Stimulated activated naive CD4-positive, alpha-beta T cell treated with Interleukin-2 at 50 U/mL for 16 hours (primary cell): ENCODE measurements at places on chromosomes 7 and 10.
A peak's percentile ranks its signal among the peaks of the same experiment; 100 is the strongest.

DNA sequence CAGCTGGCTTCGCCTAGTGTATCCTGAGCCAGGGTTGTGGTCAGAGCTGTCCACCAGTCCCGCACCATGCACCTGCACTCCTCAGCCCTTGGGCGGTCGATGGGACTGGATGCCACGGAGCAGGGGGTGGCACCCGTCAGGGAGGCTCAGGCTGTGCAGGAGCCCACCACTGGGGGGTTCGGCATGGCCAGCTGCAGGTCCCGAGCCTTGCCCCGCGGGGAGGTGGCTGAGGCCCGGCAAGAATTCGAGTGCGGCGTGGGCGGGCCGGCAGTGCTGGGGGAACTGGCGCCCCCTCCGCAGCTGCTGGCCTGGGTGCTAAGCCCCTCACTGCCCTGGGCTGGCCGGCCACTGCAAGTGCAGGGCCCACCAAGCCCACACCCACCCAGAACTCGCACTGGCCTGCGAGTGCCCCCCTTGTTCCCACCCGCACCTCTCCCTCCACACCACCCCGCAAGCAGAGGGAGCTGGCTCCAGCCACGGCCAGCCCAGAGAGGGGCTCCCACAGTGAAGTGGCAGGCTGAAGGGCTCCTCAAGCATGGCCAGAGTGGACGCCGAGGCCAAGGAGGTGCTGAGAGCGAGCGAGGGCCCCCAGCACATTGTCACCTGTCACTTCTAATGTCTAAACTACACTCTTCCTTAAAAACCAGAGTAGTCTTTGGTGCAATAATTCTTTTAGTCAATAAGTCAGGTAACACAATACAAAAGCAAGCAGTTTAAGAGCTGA lies 11.0 kb downstream of the FAM25A start:
- DNase-seq, result no peak

GRCh38 chr7:42350801-42351200 lies 113.8 kb upstream of the GLI3 start:
- no peak for DNase-seq

- DNase-seq, result no peak
These were observed 82.5 kb upstream of the TBX20 start for GRCh38 chr7:35336444-35336843.

DNA sequence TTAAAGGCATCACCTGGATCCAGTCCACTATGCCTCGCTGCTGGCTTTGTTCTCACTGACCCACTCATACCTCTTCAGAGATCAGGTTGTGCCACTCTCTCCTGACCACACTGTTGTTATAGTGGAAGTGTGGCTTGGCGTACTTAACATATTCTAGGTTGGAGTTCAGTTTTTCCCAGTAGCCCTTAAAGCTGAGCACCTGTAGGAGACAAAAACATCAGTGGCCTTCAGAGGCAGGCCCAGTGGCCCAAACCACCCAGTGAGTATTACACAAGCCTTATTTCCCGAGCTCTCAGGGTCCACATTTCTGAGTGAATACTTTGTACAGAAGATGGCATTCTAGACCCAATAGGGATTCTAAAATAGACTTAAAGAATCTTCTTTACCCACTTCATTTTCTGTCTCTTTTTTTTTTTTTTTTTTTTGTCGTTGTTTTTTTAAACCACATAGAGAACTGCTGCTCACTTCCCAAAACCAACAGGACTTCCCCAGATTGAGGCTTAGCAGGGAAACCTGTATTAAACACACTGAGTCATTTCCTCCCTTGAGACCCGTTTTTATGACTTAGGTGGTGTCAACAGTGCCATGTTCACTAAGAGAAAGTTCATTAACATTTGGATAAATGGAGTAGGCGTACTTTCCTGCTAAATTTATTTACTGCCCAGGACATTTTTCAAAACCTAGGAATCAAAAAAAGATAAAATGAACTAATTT lies 85.8 kb downstream of the GSAP start:
- no peak for DNase-seq

DNA sequence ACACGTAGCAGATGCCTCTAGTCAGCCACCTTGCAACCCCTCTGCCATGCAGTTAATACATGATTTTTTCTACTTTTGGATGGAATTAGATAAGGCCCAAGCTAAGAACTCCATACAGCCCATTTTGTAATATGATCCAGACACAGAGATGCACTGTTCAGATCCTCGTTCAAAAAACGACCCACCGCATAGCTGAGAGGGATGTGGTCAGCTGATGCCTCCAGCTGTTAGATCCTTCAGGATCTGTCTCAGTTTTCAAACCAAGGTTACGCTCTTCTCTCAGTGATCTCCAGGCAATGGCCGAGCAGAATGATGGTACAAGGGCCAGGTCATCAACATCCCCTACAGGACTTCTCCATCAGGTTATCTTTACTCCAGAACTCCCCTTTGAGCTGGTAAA lies 881.7 kb upstream of the C7orf33 start:
- DNase-seq, result no peak

GRCh38 chr7:66297579-66297978 lies 92.4 kb downstream of the TPST1 start:
- DNase-seq, result no peak

- DNase-seq, result no peak
These were observed 496.9 kb upstream of the CELF2 start for GRCh38 chr10:10520491-10521385.

DNA sequence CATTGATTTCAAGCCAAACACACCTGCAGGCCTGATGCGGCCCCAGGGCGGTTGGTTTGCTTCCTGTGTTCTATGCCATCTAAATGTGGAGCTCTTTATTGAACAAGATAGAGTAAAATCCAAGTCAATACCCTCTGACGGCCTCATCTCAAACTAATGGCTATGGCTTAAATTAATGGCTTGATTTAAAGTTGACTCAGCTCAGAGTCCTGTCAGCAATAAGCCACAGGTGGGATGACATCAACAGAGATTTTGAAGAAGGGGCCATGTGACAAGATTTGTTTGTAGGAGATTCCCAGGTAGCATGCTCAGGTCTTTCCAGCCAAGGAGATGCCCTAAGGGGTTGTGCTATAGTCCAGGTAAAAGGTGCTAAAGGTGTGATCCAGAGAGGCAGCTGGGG lies 66.7 kb upstream of the ZNF32 start:
- no peak for DNase-seq

DNA sequence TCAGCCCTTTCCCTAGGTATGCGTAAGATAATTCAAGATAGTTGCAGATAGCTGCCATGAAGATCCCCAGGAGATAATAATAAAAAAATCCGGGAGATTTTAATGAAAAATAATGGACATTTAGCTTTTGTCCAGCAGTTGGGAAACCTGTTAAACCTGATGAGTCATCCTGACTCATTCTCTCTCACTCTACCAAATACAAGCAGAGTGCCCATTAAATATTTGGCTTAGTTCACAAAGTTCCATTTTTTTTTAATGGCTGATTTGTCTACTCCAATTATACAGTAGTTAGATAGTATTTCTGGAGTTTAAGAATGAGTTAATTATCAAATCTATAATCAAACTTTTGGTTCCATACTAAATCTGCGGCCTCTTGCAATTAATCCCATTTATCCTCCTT lies 2.1 kb upstream of the SHTN1 start:
- DNase-seq, result no peak

GRCh38 chr7:50397320-50397970 lies 52.7 kb downstream of the FIGNL1 start:
- no peak for DNase-seq

- no peak for DNase-seq
These were observed 148.9 kb upstream of the SMIM30 start for GRCh38 chr7:113267271-113267670.

- DNase-seq, result no peak
These were observed 1109.8 kb upstream of the AUTS2 start for GRCh38 chr7:68488341-68489060.

GRCh38 chr7:134669845-134670373 lies 23.3 kb downstream of the BPGM start:
- peak; percentile 61 for DNase-seq

- no peak for DNase-seq
These were observed 108.9 kb downstream of the TPST1 start for GRCh38 chr7:66313886-66314568.

- DNase-seq, result no peak
These were observed 30.3 kb downstream of the C7orf33 start for GRCh38 chr7:148620749-148621359.

DNA sequence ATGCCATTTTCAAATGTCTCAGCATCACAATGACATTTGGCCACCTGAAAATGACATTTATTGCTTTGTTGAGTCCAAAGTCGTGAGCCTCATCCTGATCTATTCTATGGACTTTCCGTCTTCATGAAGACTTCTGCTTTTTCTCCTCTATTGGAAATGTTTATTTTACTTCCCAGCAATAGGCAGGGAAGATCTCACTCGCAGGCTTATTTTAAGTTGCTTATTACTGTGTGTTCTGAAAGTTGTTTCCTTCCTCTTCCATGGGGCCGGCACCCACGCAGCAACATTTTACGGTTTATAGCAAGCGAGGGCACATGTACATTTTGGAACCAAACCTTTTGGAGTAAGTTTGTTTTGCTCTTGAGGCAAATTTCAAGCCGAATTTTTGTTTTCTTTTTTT lies 221.0 kb upstream of the KLF6 start:
- no peak for DNase-seq

- peak; percentile 23 for DNase-seq
These were observed 20.7 kb upstream of the ZMIZ1 start for GRCh38 chr10:79047875-79048638.

DNA sequence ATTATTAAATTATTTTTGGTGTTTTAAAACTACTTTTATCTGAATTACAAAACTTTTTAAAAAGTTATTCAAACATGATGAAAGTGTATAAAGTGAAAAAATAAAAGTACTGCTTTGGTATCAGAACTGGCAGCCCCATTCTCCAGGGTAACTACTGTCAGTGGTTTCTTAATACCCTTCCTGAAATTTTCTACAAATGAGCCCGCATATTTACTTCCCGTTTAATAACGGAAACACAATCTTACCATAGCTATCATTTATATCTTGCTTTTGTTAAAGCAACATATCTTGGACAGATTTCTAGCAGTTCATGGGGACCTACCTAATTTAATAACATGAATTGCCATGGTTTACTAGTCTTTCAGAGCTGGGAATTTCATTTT lies 249.9 kb downstream of the RNLS start:
- no peak for DNase-seq

- DNase-seq, result no peak
These were observed 118.9 kb downstream of the PRPF18 start for GRCh38 chr10:13705526-13706174.

- DNase-seq, result no peak
These were observed 42.5 kb downstream of the SIRT1 start for GRCh38 chr10:67926951-67927350.

DNA sequence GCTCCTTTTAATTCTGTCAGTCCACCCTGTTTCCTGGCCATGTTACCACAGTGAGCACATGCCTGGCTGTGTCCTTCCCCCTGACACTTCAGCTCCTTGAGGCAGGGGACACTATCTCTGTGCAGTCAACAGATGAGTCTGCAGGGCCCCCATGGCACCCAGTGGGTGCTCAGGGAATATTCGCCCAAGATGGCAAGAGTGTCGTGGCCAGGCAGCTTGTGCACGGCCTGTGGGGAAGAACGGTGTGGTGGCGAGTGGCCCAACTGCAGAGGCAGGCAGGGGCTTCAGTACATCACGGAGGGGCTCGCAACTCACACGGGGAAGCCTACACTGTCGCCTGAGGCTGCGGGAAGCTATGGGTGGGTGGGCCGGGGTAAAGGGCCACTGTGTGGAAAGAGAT lies 91.1 kb downstream of the TRRAP start:
- no peak for DNase-seq

DNA sequence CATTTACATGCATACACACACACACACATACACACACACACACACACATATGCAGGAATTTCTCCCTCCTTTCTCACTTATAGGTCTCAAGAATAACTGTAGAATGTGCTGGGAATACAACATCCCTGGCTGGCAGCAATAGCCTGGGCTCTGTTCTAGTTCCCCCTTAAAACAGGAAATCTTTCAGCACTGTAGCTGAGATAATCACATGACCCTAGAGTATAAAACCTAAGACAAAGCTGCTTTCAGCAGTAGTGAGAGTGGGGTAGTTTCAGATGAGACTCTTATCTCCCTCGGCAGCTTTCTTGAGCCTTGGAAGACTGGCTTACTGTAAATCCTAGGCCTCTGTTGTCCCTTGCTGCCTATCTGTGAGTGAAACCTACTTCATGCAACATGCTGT lies 137.4 kb upstream of the AKR1E2 start:
- DNase-seq, result no peak

- DNase-seq, result no peak
These were observed 31.2 kb downstream of the MGAM2 start for GRCh38 chr7:142142702-142143101.

DNA sequence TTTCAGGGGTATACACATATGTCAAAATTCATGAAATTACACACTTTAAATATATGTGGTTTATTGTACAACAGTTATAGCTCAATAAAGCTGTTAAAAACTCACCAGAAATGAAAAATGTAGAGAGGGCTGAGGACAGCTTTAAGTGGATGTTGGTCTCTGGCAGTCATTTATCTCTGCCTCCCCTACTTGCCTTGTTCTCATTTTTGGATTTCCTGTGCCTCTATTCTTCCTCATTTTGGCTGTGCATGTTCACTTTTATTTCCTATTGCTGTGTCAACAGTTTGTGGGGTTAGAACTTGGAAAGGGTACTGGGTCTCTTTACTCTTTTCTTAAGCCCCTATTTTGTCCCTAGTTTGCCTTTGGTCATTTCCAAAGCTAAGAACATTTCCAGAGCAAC lies 18.6 kb upstream of the MEST start:
- DNase-seq, result no peak

DNA sequence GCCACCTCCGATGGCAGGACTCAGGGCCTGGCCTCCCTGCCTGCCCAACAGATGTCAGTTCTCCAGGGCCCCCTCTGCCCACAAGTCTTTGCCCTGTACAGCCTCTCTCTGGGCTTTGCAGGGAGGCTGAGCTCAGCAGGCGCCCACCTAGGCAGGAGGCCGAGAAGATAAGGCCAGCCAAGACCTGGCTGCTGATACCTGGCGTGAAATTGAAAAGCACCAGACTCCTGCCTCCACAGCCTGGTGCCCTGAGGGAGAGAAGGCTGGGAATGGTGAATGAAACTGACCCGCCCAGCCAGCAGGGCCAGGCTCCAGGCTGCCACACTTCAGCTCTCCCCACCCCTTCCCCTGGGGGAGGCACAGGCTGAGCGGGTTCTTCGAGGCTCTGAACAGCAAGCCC lies 145.8 kb downstream of the CDH23 start:
- DNase-seq, result no peak

GRCh38 chr7:55576753-55577152 lies 4.5 kb upstream of the VOPP1 start:
- no peak for DNase-seq

DNA sequence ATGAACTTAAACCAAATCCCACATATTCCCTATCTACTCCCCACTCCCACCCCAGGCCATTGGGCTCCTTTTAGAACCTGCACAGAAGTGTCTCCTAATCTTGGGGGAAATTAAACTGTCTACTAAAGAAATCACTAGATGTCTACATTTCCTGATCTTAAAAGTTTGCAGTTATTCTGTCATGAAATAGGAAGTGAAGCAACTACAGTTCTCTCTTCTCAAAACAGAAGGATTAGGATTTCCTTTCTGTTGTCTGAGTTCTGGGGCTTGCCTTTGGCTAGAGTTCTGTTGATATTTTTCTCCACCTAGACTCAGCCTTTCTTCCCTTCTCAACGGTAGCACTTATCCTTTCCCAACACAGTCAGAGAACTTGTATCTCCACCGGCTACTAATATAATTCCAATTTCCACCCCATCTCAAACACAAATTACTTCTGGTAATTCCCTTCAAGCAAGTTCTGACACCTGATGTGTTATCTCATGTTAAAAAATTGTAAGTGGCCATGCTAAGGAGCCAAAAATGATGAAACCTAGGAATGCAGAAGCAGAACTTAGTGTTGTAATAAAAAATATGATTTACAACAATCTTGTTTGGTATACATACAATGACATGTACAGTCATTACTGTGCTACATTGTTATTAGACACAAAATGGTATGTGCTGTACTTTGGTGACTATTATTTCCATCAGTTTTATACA lies 12.1 kb downstream of the OR9A4 start:
- no peak for DNase-seq
